ENCODE measurements at places on chromosomes 11 and 22. TPM values are rescaled to one million over a fixed set of nuclear protein-coding genes. Genes with fewer than 3 reads are reported as not detected.

The CHCHD10 gene
- 157 TPM for total RNA-seq

The MFNG gene
- 5.9 TPM for total RNA-seq

The TCN1 gene
- not detected for total RNA-seq

The NCF4 gene
- 1.8 TPM for total RNA-seq

The KCNJ11 gene
- 182 TPM for total RNA-seq

The PDGFB gene
- 7.9 TPM for total RNA-seq

The TSGA10IP gene
- not detected for total RNA-seq

The C11orf86 gene
- not detected for total RNA-seq

The STK33 gene
- total RNA-seq: 3.0 TPM

The FDXACB1 gene
- total RNA-seq: 0.91 TPM

The EHF gene
- not detected for total RNA-seq
